ENCODE measurements at places on chromosomes 3 and 15.

- no peak for DNase-seq
Observed at GRCh38 chr3:39972508-39972907, 163.1 kb downstream of the MYRIP start.

DNA sequence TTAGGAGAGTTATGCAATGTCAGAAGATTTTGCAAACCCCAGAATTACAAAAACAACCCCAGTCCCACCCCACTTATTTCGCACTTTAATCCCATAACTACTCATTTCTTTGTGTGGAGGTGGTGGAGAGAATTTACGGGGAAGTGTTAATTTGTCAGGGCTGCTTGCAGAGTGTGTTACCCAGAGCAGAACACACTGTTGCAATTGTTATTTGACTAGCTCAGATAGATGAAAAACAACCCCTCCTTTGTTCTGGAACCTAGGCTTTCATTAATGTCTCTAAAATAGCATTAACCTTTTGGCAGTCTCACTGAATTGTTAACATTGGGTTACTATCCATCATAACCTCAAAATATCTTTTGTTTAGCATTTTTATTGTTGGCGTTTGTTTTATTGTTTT is 55.8 kb upstream of the MINAR1 start:
- DNase-seq = no peak

DNA sequence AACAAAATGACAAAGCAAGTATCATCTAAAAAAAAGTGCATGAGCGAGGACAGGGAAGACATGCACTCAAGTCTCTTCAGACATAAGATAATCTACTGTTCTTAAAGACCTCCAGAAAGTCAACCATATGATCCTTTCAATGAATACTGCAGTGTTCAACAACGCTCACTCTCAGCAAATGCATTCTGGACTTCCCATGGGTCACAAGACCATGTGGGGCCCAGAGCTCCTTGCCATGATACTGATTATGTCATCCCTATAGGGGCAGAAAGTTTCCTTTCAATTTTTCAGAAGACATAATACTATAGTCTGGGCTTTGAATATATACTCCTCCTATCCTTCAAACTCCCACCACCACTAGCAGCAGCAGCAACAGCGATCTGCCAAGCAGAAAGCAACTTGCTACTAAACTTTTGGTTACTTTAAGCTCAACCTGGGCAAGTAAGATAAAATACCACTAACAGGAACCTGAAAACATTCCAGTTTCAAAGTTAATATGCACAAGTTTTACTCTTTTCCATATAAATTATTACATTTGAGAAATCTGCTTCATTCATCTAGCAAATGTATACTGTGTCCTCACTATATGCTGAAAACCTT is 143.5 kb downstream of the ADAM10 start:
- DNase-seq = no peak

GRCh38 chr3:51999846-52000245 is 4.2 kb upstream of the RPL29 start:
- no peak for DNase-seq

DNA sequence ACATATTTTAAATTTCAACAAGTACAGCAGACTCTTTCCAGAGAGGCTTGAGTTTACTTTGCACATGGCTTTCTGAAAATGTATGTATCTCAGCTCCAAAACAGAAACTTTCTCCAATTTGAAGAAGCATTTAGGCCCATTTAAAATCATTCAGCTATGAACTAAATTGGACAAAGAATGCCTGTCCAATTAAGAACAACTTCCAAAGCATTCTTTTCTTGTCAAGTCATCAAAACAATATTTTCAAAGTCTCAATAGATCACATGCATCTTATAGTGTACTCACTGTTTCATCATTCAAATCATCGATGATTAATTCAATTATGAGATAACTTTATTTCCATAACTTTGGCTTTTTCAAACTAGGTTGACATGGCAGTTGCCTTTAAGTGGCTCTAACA is 95.2 kb downstream of the KBTBD8 start:
- no peak for DNase-seq

GRCh38 chr3:129460155-129460554 is 20.1 kb downstream of the IFT122 start:
- no peak for DNase-seq

GRCh38 chr3:132071043-132071442 is 36.2 kb upstream of the CPNE4 start:
- DNase-seq = no peak

GRCh38 chr15:89450076-89451006 is 46.0 kb downstream of the RHCG start:
- DNase-seq = no peak

GRCh38 chr15:48869966-48870365 is 8.0 kb upstream of the EID1 start:
- DNase-seq = no peak

DNA sequence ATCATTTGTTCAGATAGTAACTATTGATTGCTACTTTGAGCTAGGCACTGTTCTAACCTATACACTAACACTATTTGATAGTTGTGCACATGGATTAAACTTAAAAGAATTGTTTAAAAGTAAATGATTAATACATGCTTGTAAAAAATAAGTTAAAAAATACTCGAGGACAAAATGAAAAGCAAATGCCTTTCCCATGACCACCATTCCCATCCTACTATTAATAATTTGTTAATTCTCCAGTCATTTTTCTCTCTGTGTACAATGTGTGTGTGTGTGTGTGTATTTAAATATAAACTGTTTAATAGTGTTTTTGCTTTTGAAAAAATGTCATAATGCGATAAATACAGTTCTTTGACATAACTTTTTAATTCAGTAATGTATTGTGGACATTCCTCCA is 78.7 kb upstream of the KCNMB2 start:
- DNase-seq = no peak

- DNase-seq = peak; percentile 49
Observed at GRCh38 chr15:44593042-44593736, 56.2 kb downstream of the EIF3J start.

GRCh38 chr3:179264449-179264848 is 13.5 kb upstream of the KCNMB3 start:
- DNase-seq = no peak
